Stimulated activated CD4-positive, alpha-beta T cell treated with anti-CD3 and anti-CD28 coated beads, Interleukin-1b, Interleukin-23, amount 100 ng/mL, for 24 hours (primary cell): ENCODE measurements at places on chromosomes 1 and 21.

GRCh38 chr1:71944006-71944405, 338.3 kb downstream of the NEGR1 start:
- DNase-seq: no peak

DNA sequence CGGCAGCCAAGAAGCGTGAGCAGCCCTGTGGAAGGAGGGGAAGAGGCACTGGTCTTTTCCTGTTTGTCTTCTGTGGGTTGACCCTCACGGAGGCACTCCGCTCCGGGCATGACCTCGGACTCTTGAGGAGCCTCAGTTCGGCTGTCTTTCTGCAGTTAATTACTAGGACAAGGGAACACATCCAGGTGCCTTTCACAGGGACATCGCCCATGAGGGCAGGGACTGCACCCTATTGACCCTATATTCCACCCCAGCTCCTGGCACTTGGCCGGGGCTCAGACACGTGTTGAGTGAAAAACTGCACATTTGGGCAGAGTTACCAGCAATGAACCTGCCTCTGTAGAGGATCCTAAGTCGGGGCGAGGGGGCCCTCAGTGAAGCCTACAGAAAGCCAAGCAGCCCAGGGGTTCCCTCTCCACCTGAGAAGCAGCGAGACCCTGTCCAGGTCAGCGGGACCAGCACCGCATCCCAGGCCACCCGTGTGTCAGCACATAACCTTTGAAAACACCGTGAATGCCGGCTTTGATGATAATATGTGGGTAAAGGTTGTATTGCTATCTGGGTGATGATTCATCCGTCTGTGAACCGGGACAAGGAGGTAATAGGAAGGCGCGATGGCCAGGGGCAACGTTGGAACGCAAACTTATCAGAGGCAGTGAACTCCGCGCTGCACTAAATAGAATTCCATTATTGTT, 161.4 kb upstream of the ARHGEF16 start:
- no peak for DNase-seq

DNA sequence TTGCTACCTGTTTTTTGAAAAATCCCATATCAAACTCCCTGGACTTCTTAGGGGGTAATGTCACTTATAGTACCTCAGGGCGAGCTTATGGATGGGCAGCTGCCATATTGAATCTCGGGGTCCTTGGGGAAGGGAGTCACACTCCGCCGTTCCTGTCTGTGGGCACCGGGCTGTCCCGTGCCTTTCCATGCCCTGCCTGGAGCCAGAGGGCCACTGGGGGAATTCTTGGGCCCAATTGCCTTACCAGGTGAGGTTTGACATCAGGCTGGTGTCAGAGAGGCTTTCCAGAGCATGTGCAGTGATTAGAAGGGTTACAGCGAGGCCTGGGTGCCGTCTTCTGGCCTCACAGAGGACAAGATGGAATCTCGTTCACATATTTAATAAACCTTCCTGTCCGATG, 28.8 kb downstream of the QSOX1 start:
- DNase-seq: no peak

GRCh38 chr1:13663969-13664368, 36.0 kb upstream of the PRDM2 start:
- DNase-seq: no peak
